ENCODE measurements at places on chromosomes 3 and 15.
A peak's percentile ranks its signal among the peaks of the same experiment; 100 is the strongest.

DNA sequence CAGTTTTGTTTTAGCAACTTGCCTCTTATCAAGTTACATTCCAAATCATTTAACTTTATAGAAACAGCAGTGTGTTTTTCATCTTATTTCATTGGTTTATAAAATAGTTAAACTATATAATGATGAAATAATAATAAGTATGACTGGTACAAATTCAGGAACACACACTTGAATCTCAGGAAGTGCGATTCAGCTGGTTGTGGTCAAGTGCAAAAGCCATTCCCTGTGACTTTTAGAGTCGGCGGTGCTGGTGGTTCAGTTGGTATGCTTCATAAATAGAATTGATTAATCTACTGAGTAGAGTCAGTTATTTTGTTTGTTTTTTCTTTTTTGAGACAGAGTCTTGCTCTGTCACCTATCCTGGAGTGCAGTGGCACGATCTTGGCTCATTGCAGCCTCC, 22.7 kb downstream of the SACM1L start:
- DNase-seq, result peak; percentile 16

GRCh38 chr15:64748251-64748650, 27.1 kb downstream of the RBPMS2 start:
- no peak for DNase-seq

DNA sequence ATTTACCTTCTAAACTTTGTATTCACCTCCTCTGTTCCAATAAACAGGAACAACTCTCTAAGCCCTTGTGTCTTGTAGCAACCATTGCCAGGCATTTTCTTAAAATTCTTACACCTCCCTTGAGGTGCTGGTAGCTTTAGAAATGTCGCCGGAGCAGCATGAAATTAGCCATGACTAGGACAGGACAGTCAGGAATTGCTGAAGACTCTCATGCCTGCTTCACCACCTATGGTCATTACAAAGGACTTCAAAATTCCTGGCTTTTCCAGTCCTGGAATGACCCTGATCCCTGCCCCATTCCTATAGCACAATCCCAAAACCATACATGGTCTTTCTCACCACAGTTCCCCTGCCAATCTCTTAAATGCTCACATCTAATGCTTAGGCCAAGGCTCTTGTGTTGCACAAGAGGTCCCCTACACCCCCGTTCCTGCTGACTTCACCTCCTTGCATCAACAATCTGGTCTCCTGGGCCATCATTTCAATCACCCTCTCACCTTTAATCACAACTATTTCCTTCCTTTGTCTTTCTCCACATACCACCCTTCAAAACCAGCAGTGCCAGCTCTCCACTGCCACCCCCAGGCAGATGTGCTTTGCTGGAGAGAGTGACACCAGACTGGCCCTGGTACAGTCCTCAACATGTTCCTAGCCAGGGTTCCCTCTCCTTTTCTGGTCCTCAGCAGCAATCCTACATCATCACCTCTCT, 113.2 kb upstream of the TJP1 start:
- no peak for DNase-seq

DNA sequence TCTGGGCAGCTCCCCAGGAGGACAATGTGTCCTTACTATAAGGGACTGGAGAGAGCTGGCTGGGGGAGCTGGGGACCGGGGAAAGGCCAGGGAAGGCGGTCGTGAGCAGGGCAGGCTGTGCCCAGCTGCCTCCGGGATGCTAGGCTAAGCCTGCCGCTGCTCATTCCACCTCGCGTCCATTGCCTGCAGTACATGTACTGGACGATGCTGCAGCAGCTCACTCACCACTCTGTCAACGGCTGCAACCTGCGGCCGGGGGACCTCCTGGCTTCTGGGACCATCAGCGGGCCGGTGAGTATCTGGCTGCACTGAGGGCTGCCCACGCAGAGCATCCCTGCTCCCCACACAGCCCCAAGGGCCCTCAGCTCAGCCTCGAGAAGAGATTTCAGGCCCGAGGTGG, 27.1 kb downstream of the FAH start:
- no peak for DNase-seq

DNA sequence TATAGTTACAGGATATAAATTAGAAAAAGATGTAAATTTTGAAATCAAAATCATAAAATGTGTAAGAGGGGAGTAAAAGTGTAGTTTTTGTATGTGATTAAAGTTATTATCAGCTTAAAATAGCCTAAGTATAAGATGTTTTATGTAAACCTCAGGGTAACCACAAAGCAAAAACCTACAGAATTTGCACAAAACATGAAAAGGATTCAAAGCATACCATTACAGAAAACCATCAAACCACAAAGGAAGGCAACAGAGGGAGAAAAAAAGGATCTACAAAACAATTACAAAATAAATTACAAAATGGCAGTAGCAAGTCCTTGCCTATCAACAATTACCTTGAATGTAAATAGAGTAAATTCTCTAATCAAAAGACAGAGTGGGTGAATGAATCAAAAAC, 36.7 kb upstream of the MYLK start:
- no peak for DNase-seq

- DNase-seq, result no peak
Measured at GRCh38 chr15:60044636-60045270, 40.6 kb downstream of the FOXB1 start.

DNA sequence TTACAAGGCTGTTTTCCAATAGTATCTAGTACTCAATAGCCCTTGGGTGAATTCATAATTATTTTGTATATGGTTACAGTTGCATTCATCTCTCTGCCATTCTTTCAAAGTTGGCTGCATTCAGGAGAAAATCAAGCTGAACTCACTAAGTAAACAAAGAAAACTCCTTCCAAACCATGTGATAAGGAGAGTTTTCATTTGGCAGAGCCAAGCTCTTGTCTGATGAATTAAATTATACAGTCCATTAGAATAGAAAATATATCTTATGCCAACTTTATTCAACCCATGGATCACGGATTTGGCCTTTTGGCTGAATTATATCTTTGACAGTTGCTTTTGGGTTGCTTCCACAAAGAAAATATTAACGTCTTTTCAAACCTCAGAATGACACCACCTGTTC, 272.3 kb upstream of the ROBO1 start:
- DNase-seq, result no peak

DNA sequence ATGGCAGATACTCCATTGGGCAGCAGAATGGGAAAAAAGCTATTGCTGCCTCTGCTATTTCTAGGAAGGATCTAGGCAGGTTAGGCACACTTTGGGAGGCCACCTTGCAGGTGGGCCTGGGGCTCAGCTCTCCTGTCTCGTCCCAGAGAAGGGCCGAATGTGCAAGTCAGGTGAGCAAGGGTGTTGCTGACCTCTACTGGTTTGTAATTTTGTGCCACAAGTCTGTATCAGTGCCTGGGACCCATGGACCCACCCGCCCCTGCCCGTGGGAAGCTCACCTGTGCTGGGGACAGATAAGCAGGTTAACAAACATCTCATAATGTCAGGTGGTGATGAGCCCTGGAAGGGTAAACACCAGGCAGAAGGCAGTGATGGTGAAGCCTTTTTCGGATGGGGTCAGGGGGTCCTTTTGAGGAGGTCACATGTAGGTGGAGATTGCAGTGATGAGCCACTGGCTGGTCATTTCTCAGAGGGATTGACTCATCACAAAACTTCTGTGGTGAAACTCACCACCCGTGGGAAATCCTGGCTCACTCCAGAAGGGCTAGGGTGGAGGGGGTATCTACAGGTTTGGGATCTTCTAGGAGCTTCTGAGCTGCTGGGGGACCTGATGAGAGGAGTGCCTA, 161.3 kb downstream of the KLF13 start:
- DNase-seq, result no peak

- peak; percentile 92 for DNase-seq
Measured at GRCh38 chr15:34038023-34038870, 757 bp downstream of the AVEN start.

GRCh38 chr3:107367353-107367752, 9.9 kb upstream of the CCDC54 start:
- DNase-seq, result peak; percentile 88

DNA sequence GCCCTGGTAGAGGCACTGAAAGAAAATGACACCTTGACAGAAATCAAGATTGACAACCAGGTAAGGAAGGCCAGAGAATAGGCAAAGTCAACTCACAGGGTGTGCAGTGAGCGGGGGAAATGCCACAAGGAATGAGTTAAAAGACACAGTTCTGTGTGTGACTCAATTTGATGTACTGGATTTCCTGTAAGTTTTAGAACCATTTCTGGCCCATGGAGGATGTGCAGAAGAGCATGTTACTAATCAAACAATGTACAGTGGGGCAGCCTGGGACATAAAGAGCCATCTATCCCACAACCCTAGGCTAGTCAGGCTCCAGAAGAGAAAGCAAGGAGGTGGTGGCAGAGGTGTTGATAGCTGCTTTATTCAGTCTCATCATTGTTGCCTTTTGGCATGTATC, 31.2 kb upstream of the TMOD3 start:
- DNase-seq, result no peak

DNA sequence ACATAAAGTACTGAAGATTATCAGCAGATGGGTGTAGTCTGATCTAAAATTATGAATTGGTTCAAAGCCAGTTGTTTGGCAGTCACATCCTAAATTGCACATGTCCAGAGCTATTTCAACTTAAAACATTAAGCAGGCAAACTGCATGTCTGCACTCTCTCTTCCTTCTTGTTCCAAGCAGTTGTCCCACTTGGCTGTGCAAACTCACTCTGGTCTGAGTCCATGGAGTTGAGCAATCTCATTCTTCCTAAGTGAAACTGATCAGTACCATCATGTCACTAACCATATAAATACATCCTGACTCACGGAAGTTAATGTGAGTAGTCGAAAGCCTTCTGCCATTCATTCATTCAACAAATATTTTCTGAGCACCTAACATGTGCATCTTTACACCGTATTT, 353.0 kb downstream of the ROBO1 start:
- DNase-seq, result no peak

- no peak for DNase-seq
Measured at GRCh38 chr15:101028772-101029438, 109.7 kb downstream of the LRRK1 start.

DNA sequence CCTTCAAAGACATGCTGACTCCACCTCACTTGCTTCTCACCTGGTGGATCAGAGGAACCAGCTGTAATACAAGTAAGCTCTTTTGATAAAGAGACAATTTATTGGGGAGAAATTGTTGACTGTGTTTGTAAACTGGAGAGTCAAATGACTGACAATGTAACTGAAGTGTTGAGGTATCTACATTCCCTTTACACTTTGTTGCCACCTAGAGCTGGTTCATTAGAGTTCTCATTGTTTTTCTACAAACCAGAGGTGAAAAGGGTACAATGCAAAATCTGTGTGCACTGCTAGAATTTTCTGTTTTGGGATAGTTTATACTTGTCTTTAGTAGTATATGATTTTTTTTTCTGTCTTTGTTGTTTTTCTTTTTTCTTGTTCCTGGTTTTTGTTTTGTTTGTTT, 8.7 kb upstream of the LRRC58 start:
- peak; percentile 20 for DNase-seq

GRCh38 chr15:68399096-68400065, 32.6 kb downstream of the ITGA11 start:
- DNase-seq, result no peak

GRCh38 chr3:187290503-187290902, 1.0 kb downstream of the MASP1 start:
- DNase-seq, result no peak

GRCh38 chr3:129543999-129544398, 1.0 kb downstream of the H1-8 start:
- no peak for DNase-seq

GRCh38 chr3:182389071-182389815, 404.1 kb upstream of the ATP11B start:
- DNase-seq, result peak; percentile 2

DNA sequence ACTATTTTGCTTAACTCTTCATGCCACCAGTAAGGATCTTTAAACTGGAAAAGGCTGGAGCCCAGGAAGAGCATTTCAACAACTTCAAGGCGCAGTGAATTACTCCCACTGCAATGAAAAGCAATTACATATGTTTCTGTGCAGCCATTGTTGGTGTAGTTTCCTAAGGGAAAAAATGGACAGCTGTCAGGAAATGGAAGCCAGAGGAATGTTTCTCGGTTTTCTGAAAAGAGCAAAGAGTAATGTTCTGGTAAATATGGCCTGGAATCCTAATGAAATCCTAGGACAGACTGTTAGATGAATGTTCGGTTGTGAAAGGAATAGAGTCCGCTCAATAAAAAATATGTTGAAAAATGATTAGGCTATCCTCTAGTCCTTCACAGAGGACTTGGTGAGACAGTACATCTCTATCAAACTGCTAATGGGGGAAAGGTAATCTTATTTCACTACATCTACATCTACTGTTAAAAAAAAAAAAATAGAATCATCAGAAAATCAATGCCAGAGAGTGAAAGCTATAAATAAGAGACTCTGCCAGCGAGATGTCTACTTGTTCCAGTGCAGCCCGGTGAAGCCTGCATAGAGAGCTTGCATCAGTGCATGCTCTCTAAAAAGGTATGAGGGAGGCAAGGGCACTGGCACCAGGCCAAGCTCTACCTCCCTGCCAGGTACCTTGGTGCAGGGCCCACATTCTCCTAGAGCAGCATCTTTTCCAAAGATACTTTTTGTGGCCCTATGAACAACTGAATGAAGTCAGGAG, 68.2 kb upstream of the TJP1 start:
- no peak for DNase-seq

DNA sequence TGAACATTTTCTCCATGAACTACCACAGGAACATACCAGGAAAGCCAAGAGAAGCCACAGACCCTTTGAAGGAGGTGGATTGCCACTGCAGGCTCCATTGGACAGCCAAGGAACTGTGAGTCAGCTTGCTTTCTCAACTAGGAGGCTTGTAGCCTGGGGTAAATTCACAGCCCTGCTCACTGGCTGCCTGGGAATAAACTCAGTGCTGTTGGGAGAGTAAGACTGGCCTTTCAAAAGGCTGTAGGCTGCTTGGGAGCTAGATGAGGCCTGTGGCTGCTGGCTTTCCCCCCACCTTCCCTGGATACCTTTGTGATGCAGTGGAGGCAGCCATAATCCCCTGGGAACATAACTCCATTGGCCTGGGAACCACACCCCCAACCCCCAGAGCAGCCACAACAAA, 223.5 kb upstream of the RBMS3 start:
- no peak for DNase-seq

- DNase-seq, result no peak
Measured at GRCh38 chr3:135874035-135874434, 91.5 kb upstream of the PPP2R3A start.
